Right cardiac atrium (tissue), 5 donors: ENCODE measurements at places on chromosomes 4 and X.
A peak's percentile ranks its signal among the peaks of the same experiment; 100 is the strongest.

DNA sequence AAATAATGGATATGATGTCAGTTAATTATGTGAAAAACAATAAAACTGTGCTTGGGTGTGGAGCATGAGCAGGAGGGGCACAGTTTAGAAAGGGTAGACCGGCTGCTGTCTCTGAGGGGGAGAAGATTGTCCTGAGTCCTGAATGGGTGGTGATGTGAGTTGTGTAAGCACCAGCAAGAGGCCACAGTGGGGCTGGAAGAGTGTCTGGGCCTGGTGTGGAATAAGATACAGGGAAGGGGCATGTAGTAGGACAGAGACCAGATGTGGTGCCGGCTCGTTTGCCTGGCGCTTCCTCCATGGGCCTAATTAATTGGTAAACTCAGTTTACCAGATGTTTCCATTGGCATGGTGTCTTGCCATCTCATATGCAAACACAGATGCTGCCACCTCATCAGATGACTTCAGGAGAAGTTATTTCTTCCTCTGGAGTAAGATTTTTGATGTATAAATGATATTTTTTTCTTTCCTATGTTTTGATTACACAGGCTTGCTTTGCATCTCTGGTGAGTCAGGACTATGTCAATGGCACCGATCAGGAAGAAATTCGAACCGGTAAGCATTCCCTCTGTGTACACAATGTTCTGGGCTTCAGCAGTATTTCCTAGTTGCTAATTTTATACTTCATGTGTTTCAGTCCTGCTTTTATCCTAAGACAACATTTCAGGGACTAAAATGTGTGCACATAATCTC, 5.1 kb downstream of the MED28 start:
- DNase-seq = no peak

DNA sequence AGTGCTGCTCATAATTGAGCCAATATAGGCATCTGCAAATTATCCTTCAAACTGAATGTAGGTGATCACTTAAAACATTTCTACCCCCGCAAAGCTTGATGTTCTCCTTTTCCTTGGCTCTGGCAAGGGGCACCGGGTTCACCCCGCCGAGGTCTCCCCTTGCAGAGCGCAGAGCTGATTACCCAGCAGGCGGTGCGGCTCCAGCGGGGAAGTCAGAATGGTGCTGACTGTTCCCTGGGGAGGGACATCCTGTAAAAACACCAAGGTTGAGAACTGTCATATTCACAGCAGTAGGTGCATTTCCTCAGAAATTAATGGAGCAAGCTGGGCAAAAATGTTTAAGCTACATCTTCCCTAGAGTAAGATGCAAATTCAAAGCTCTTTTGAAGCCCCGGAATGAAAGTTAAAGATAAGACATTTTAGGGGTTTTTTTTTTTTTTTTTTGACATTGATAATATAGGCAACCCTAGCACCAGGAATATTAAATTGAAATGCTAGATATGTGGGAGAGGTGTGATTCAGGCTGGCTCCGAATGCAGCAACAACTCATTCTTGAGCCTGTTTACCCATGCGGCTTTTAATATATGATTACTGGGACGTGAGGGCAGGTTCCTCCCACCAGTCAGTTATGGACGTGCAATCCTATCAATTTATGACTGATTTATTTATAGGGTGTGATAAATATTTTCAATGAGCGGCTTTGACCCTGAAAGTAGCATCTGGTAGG, 767.3 kb upstream of the TENM3 start:
- no peak for DNase-seq

DNA sequence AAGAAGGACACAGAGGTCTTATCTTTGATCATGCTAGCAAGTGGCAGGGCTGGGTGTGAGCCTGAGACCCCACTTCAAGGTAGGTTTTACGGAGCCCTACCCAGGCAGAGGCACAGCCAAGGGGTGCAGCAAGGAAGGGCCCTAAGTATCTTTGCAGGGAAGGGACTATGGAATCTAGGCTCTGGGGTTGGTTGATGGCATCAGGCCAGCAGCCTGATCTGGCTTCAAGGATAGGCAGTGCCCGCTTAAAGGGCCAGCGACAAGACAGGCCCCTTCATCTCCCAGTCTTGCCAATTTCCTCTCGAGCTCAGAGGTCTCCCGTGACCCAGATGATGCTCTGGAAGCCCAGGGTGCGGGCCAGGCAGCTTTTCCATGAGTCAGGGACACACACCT, 5.8 kb downstream of the ABLIM2 start:
- peak; percentile 42 for DNase-seq

- no peak for DNase-seq
Measured at GRCh38 chr4:163474027-163474426, 473 bp upstream of the TKTL2 start.

GRCh38 chr4:54365691-54366090, 136.6 kb downstream of the PDGFRA start:
- no peak for DNase-seq

- DNase-seq = no peak
Measured at GRCh38 chrX:153336121-153336894, 2.4 kb downstream of the ZNF275 start.

DNA sequence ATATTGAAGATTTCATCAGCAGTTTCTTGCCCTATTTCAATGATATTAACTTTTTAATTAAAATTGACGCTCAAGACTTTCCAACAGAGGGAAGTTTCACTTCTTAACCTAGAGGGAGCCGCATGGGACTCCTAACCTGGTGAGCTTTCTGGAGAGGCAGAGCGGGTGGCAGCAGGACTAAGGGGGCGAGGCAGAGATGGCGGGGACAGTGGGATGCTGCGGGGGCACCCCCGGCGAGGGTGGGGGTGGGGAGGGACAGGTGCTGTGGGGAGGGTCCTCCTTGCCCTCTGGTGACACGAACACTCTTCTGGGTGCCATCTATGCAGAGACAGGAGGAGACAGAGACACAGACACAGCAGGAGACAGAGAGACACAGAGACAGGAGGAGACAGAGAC, 104.4 kb downstream of the ADRA2C start:
- DNase-seq = no peak

DNA sequence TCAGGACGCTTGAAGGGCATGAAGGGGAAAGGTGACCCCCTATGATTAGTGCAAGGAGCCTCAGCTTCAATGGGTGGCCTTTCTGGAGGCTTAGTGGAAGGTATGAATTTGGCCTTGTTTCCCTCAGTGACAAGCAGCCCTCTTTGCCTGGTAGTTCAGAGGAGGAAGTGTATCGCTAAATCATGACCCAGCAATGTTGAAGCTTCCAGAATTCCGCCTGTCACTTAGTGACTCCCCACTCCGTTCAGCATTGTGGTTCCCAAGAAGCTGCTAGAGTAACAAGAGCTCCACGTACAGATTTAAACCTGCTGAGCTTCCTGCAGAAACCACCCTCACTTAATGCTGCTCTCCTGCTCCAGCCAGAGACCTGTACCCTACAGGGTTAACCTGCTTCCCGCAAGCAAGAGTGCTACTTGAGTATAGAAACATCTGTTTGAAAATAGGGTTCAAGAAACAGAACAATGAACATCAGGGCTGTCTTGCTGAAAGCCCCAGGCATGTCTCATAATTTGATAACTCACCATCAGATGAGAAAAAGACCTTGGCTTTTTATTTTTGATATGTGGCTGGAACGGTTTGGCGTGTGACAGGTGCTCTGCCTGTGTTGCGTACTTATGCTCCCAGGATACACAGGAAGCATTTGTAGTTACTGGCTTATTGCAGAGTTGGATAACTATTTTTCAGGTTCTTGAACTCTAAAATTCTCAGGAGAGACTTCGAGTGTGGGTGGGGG, 105.2 kb downstream of the UCHL1 start:
- no peak for DNase-seq

GRCh38 chr4:106529348-106530023, 160.9 kb upstream of the GIMD1 start:
- DNase-seq = no peak

DNA sequence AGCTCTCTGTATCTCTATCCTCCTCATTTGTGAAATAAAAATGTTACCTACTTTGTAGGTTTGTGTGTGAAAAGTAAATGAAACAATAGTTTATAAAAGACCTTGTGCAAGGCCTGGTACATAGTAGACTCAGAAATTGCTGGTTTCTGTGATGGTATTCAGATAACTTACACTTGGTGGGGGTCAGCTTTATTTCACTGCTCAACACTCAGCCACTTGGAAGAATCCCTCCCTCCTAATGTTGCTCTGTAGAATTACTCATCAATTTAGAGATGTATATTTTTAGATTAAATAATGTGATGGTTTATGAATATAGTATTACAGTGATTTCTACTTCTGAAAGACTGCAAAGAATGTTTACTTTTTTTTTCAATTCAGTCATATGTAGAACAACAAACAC, 32.7 kb downstream of the SMARCAD1 start:
- DNase-seq = no peak

DNA sequence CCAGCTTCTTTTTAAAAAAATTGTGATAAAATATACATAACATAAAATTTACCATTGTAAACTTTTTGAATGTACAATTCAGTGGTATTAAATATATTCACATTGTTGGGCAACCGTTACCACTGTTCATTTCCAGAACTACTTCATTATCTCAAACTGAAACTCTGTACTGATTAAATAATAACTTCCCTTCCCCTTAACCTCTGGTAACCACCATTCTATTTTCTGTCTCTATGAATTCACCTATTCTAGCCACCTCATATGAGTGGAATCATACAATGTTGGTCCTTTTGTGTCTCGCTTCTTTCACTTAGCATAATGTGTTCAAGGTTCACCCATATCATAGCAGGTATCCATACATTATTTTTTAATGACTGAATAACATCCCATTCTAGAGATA, 8.3 kb downstream of the GPR50 start:
- DNase-seq = no peak

GRCh38 chrX:40683245-40683644, 35.9 kb upstream of the CXorf38 start:
- DNase-seq = no peak

- DNase-seq = no peak
Measured at GRCh38 chr4:66943112-66943511, 602.2 kb downstream of the CENPC start.

DNA sequence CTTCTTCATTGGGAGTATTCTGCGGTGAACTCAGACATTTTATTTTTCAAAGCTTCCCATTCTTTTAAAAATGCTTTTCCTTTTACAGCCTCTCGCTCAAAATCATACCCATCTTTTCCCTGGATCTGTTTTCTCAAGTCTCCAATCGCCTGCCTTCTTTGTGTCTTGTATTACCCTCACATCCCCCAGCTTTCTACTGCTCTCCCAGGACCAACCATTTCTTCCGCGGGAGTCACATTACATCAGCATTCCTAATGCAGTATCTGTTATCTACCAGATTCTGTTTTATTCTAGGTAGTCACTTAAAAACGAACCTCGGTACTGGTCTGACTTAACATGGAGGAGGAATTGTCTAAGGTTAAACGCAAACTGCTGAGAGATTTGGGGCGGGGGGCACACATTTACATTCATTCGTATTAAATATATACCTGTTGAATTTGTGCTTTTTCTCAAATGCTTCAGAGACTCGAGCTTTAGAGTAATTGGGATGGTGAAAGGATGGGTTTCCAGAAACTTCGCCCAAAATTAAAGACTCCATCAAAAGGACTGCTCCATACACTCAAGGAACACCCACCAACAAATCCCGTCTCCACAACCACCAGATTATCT, 493 bp upstream of the UCHL1 start:
- DNase-seq = no peak

DNA sequence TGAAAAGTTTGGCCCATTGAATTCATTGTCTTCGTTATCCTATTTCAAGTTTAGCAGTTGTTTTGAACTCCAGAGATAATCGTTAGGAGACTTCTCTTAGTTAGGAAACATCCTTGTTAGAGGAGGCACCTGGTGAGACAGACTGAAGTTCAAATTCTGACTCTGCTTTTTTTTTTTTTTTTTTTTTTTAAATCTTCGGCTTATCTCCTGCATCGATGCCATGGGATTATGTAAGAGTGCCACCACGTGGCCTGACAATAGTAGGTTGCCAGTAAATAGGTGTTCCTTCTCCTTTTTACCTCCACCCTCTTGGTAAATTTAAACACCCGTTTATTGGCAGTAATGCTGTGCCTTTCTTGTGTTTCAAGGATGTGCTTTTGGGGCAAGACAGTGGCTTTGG, 149.3 kb downstream of the SOWAHB start:
- no peak for DNase-seq

GRCh38 chrX:24014388-24015018, 12.5 kb downstream of the KLHL15 start:
- DNase-seq = no peak

- no peak for DNase-seq
Measured at GRCh38 chrX:43527801-43528200, 128.3 kb upstream of the MAOA start.

- DNase-seq = no peak
Measured at GRCh38 chrX:49155243-49155899, 7.2 kb upstream of the MAGIX start.

GRCh38 chr4:154998284-154998683, 210.2 kb upstream of the NPY2R start:
- no peak for DNase-seq

- peak; percentile 49 for DNase-seq
Measured at GRCh38 chr4:86302251-86302650, 57.6 kb downstream of the MAPK10 start.

DNA sequence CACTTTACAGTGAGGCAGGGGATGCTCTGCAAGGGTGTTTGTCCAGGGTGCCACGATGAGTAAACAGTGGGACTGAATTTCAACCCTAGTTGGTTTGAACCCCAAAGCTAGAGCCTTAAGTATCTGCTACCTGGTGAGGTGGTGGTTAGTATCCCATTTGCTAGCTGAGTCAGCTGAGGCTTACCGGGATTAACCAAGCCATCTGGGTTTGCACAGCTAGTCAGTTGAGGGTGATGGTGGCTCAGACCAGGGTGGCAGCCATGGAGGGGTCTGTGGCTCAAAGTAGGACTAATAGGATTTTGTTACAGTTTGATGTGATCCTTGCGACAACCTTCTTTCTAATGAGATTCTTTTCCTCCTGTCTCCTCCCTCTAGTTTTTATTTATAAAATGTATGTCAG, 1.9 kb downstream of the EVC start:
- DNase-seq = no peak

GRCh38 chr4:182144626-182145333, 98.4 kb upstream of the TENM3 start:
- DNase-seq = peak; percentile 40
